Jurkat, Clone E6-1 (cell line): ENCODE measurements at places on chromosomes 12 and 14.

GRCh38 chr14:75976826-75977581 lies 4.8 kb downstream of the TGFB3 start:
- DNase-seq = no peak

DNA sequence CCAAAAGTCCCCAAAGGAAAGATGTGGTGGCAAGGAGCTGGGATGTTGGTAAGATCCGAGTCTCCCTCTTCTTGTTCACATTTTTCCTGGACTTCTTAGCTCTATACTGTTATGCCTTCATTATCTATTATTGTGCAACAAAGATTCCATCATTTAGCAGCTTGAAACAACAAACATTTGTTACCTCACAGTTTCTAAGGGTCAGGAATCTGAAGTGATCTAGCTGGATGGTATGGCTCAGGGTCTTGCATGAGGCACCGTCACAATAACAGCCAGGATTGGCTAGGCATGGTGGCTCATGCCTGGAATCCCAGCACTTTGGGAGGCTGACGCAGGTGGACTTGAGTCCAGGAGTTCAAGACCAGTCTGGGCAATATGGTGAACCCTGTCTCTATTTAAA lies 51.1 kb upstream of the KRAS start:
- no peak for DNase-seq

GRCh38 chr14:22456421-22456820 lies 132.6 kb downstream of the DAD1 start:
- DNase-seq = no peak

GRCh38 chr14:85248881-85249635 lies 280.9 kb upstream of the FLRT2 start:
- DNase-seq = no peak

DNA sequence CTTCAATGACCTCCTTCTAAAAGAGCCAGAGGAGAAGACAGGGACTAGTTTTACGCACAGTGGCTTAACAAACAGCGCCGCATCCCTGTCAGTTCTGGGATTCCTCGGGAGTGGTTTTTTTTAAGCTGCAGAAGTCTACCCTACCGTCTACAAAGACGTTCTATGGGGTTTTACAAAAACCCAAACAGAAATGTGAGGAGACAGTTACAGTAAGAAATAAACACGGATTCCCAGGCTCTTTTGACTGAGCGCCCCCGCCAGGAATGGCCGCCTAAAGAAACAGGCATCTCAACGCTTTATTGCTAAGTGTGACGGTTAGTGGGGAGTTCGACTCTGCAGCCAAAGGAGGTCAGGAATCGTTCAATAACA lies 484 bp downstream of the ALKBH1 start:
- DNase-seq = no peak

DNA sequence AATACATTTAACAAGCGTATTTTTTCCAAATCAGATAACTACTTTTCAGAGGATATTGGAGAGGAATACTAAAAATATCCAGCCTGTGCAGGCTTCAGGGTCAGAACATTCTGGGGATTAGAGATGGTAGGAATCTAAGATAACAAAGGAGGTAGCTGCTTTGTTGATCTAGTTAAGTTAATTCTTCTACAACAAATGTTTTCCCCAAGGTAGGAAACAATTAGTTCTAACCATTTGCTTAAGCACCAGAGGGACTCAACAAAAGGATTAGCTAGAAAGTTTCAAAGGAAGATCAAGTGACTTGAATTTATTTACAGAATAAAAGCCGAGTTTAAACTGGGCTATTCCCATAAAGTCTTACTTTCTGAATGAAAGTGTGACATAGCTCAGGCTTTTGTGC lies 524.2 kb downstream of the TMTC2 start:
- no peak for DNase-seq

- peak; percentile 5 for DNase-seq
Measured at GRCh38 chr12:20549108-20549719, 145.9 kb upstream of the SLCO1C1 start.

GRCh38 chr14:91749868-91750267 lies 18.0 kb upstream of the CATSPERB start:
- no peak for DNase-seq
